Caki2 (cell line): ENCODE measurements at places on chromosomes 2 and 18.

GRCh38 chr18:68991286-68991685, 193.4 kb downstream of the CCDC102B start:
- no peak for DNase-seq

- DNase-seq = no peak
Measured at GRCh38 chr2:188477564-188478103, 186.0 kb downstream of the GULP1 start.

DNA sequence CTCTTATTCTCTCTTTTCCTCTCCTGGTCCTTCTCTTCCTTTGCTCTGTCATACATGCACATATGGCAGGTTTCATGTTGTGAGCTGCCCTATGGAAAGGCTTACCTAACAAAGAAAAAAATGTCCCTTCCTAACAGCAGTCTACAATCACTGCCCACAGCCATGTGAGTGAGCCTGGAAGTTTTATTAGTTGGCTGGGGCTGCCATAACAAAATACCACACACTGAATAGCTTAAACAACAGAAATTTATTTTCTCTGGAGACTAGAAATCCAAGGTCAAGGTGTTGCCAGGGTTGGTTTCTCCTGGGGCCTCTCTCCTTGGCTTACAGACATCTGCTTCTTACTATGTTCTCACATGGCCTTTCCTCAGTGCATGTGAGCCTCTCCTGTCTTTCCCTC, 142.1 kb downstream of the TRIB2 start:
- no peak for DNase-seq

DNA sequence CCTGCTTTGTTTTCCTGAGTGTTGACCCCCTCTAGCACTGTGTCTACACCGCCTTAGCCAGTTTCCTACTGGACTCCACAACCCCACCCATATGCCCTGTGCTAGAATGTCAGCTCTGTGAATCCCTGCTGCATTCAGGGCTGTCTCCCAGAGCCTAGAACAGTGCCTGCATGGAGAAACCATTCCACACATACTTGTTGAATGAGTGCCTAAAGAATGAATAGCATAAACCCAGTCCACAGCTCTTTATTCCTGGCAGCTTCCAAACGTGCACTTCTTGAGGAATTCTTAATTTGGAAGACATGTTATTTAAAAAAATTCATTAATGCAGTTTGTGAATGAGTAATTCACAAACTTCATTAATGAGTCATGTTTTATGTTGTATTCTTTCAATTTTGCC, 6.5 kb upstream of the NAPG start:
- no peak for DNase-seq

GRCh38 chr2:67451086-67451832, 54.1 kb downstream of the ETAA1 start:
- DNase-seq = peak; percentile 73

DNA sequence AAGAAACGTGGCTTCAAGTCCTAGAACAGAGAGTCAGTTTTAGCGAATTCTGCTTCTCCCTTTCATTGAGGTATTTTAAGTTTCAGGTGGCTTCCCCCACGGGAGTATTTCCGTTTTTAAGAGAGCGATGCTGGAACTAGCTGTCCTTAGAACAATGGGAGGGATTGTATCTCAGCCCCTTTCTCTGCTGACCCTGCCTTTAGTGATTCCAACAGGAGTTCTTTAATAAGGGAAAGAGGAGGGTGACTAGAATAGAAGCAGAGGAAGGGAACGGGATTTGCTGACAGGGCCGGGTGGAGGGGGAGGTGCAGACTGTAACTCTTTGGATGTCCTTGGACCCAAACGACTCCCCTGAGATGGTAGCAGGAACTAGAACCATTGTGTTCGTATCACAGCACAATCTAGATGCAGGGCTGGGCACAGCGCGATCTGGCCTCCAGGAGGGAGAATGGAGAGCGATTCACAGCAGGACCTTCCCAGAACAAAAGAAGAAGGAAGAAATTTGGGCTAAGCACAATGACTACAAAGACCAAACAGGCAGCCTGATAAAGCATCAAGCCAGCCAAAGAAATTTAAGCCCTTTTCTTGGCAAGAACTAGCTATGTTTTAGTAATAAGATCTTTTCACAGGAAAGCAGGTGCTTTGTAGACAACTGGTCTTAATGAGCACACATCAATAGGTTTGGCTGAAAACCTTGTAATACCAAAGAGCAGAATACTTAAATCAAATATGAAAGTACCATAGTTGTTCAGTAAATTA, 15.8 kb upstream of the RTTN start:
- no peak for DNase-seq

GRCh38 chr18:54284981-54285785, 15.9 kb downstream of the POLI start:
- peak; percentile 49 for DNase-seq

GRCh38 chr2:112782234-112782799, 2.0 kb downstream of the IL1A start:
- no peak for DNase-seq

DNA sequence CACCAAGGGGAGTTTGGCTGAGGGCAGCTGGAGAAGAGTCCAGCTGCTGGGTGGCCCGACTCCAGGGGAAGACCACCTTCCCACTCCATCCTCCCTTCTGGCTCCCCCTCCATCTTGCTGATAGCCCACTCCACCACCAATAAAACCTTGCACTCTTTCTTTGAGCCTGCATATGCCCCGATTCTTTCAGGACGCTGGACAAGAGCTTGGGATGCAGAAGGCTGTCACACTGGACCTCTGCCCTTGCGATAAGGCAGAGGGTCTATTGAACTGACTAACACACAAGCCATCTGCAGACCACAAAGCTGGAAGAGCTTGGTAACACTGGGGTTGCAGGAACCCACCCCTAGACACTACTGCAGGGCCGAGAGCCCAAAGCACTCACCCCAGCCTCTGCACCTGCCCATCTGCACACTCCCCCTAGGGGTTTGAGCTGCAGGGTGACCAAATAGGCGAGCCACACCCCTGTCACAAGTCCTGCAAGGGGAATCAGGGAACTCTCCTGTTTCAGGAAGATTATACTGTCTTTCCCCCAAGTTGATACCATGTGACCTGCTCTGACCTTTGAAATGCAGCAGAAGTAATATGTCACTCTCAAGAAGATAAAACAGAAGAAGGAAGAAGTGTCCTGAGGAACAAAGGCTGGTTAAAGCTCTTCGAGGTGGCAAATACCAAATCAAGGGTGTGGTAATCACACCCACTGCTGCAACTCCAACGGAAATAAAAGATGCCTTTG, 70.5 kb downstream of the SMAD4 start:
- no peak for DNase-seq

- DNase-seq = no peak
Measured at GRCh38 chr2:33673937-33674336, 74.8 kb upstream of the FAM98A start.

DNA sequence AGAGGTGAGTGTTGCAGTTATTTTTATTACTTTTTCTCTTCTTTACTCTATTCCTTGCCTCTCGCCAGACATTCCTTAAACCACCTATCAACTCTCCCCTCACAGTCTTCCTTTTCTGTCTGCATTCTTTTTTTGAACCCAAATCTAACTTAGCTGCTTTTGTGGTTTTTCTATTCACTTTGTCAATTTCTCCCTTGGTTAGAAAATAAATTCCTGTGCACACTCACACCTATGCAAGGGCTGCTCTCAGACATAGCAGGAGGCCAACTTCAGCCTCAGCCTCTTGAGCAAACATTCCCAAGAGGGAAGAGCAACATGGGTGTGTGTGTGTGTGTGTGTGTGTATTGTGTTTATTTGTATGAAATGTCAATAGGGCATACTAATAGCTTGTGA, 808.6 kb downstream of the RNF144A start:
- no peak for DNase-seq

GRCh38 chr18:57004366-57005121, 142.3 kb upstream of the BOD1L2 start:
- DNase-seq = peak; percentile 25

GRCh38 chr2:13558368-13558767, 841.6 kb downstream of the TRIB2 start:
- peak; percentile 83 for DNase-seq
